Stimulated activated CD8-positive, alpha-beta memory T cell treated with anti-CD3 and anti-CD28 coated beads, Interleukin-12 subunit alpha, Interleukin-12 subunit beta, amount 100 ng/mL, for 4 hours (primary cell): ENCODE measurements at places on chromosomes 6 and 20.
A peak's percentile ranks its signal among the peaks of the same experiment; 100 is the strongest.

- no peak for DNase-seq
These were observed 103.4 kb downstream of the MRPL14 start for GRCh38 chr6:44023586-44024454.

DNA sequence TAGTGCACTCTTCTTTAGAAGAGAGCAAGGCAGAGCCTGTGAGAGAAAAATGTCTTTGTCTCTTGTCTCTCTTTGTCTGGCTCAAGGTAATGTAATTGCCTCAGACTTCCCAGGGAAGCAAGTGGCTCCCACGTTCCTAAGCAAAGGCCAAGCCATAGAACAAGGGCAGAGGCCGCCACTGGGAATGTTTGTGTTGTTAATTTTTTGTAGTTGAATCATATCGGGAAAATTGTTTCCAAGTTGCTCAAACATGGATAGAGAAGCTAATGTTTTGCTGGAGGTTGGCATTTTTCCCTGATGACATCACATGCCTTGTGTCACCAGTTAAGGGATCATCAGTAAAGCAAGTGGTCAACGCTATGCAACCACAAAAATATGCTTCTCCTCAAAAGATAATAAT, 211.5 kb upstream of the FOXA2 start:
- DNase-seq, result no peak

DNA sequence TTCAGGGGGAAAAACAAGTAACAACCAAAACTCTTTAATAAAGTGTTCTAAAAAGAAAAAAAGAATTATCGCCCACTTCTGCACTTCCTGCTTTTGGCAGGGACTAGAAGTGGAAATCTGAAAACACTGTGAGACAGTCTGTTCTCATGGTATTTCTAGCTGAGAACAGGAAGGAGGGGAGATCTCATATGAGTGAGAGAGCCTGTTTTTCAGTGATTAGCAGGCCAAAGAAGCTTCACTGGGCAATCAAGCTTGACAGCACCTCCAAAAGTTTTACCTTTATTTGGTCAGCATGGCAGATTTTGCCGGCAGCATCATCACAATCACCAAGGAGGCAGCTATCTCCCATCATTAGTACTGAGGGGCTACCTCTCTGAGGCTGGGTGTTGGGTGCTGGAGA, 79.5 kb upstream of the ATXN1 start:
- no peak for DNase-seq

GRCh38 chr20:62161347-62161746, 17.8 kb downstream of the SS18L1 start:
- no peak for DNase-seq

GRCh38 chr6:47165918-47166317, 123.8 kb upstream of the ADGRF1 start:
- no peak for DNase-seq

- DNase-seq, result no peak
These were observed 417.1 kb downstream of the CDC5L start for GRCh38 chr6:44804546-44805159.

- DNase-seq, result no peak
These were observed at the start of gene IL20RA for GRCh38 chr6:137044366-137045221. TSS of gene IL20RA (minus strand) at chr6:137044965. CDS start at chr6:137044728, 237 bp downstream.

- DNase-seq, result no peak
These were observed 30.4 kb downstream of the ZC3H12D start for GRCh38 chr6:149454346-149454848.

DNA sequence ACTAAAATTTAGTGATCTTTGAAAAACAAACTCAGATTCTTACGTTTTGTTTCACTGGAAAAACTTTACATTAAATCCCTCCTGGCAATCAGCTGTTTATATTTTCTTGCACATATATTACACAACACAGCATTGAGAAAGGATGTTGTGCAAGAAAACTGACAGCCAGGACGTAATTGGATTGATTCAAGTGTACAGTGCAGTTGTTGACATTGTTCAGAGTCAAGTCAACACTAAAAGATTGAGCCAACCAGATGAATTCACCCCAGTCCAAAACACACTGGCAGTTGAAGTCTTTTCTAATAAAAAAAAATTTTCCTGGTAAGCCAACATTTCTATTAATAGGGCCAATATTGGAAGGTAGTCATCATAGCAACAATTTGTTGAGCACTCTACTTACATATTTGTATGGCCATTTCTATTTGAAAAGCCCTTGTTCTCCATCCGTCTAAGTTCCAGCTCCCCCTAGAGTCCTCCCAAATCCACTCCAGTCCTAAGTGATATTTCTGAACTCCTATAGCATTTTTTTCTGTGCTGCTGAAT, 20.9 kb upstream of the VNN1 start:
- no peak for DNase-seq

DNA sequence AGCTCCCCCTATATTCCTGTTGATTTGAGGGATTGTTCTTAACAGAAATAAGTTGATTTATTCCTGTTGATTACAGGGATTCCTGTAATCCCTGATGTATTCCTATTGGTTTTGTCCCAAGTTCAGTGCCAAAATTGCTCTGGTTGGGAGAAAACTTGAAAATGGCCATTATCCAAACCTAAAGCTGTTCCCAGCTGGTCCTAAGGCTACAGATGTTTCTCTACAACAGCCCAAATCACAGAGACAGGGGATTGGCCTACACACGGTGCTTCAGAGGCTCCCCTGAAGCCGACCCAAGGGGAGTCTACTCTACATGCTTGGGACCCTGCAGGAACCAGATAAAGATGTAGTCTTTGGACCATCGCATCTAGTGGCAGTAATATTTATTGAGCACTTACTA, 99.0 kb upstream of the AKAP12 start:
- DNase-seq, result no peak

DNA sequence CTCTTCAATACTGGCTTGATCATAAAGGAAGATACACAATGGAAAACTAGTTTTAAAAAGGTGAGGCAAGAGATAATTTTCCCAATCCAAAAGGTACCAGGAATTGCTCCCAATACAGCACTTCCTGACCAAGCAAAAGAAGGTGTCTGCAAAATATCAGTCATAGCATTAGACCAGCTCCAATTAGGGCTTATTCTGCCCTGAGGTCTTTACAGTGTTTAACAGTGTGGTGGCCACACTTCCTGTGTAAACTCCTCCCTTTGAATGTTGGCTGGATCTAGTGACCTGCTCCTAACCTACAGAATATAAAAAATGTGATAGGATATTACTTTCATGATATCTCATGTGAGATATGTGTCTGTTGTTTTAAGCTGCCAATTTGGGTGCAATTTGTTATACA, 57.1 kb upstream of the BTN3A2 start:
- DNase-seq, result no peak

DNA sequence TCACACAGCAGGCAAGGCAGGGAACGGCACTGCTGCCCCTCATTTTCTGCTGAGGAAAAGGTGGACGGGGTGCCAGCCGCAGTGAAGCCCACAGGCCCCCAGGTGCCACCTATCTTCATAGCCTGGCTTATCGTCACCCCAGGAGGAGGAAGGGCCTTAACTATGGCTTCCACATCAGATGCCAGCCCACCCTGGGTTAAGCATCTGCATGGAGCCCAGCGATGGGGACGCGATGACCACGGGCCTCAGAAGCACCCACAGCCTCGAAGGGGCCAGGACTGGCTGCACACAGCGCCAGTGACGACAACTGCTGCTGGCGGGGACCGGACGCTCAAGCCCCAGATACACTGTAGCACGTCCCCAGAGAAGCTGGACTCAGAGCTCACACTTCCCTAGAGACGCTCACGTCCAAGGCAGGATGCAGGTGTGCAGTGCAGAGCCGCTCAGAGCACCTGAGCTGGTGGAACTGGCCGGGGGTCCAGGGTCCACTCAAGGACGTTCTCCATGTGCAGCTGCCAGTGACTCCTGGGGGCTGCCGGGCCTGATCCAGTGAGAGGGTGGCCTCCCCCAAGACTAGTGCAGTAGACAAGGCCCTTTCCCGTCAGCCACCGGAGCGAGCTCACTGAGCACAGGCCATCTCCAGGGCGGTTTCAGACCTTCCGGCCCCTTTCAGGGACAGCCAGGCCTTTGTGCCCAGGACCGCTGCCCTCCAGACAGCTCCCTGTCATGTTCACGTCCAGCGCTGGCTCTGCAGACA, 83.0 kb downstream of the YTHDF1 start:
- no peak for DNase-seq

GRCh38 chr20:57495978-57496377, 29.0 kb downstream of the CTCFL start:
- no peak for DNase-seq

- DNase-seq, result no peak
These were observed 11.7 kb upstream of the HLA-DRA start for GRCh38 chr6:32427934-32428474.

DNA sequence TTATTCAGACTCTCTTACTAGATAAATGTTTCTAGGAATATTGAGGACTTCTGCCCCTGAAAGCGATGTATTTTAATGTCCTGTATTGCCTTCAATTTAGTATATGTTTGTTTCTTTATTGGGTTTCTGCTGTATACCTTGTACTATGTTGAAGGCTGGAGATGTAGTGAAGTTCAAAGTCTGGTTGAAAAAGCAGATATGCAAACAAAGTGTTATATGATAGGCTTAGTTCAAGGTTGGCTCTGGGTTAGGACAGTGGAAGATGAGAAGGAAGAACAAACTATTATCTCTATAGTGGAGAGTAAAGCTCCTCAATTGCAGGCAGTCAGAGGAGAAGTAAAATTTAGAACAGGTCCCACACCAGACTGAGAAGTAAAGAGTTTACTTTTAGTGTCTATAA, 36.3 kb upstream of the ADGRG6 start:
- DNase-seq, result no peak

- no peak for DNase-seq
These were observed 133.9 kb downstream of the ZDHHC14 start for GRCh38 chr6:157514659-157515496.

GRCh38 chr20:61912665-61913422, 152.8 kb downstream of the TAF4 start:
- no peak for DNase-seq

DNA sequence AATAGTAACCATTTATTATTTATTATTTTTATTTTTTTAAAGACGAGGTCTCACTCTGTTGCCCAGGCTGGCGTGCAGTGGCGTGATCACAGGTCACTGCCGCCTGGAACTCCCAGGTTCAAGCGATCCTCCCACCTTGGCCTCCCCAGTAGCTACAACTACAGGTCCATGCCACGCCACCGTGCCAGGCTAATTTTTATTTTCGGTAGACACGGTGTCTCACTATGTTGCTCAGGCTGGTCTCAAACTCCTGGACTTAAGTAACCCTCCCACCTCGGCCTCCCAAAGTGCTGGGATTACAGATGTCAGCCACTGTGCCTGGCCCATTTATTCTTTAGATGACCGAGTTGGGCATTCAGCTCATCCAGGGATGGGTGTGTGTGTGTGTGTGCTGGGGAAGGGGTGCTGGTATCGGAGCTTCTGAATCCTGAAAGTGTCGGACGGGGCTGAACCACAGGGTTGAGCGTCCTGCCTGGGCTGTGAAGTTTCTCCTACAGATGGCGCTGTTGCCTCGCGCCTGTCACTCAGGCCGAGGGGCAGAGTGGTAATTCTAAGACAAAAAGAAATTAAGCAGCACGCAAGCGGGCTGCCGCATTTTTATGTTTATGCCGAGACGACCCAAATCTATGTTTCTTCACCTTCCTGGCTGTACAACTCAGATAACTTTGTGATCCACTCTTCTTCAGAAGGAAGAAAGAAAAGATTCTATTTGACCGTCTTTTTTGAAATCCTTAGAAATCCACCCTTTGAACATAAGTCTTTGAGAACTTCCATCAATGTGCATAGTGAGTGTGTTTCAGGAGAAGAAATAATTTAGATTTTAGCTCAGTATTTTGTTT, 252.8 kb downstream of the CDH26 start:
- DNase-seq, result peak; percentile 14

DNA sequence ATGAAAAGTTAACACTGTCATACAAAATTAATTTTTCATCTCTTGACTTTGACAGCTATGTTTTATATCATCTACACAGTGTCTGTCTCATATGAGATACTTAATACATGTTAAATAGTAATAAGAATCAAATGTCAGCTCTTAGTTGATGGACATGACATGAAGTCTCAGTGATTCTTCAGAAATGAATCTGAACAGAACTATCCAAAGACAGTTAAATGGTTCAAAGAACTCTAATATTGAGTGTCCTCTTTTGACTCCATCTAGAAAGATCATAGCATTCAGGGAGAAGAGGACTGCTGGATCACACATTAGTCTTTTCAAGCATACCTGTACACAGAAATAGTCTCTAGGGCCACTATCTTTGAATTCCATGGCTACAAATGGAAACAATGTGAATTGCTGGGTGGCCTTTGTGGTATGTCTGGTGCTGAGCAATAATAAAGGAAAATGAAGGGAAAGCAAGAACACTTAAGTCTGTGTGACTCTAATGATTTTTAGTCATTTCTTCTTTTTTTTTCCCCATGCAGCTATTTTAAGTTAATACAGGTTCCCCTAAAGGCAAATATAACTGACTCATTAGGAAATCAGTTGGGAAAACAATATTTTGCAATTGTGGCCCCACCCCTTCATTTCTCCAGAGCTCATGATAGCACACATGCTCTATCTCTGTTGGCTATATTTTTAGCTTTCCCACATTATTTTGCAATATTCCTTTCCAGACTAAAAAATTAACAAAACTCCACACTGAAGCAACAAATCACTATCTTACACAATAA, 367.5 kb downstream of the GRIK2 start:
- DNase-seq, result no peak

- no peak for DNase-seq
These were observed 118.9 kb upstream of the PMEPA1 start for GRCh38 chr20:57828696-57829095.

DNA sequence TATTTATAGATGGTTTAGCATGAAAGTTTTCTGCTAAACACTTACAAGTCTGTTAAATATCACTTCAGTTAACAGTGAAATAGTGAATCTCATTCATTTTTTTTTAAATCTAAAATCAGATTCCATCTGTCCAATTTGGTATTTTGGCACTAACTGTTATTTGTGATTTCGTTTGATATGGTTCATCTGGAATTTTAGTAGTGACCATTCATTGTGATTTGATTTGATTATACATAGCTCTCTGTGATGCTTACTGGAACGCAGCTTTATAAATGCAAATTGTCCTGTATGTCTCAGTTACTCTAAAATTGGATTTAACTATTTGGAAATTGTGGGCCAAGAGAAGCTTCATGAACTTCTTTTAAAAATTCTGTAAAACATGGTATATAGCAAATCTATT, 571.5 kb downstream of the EYS start:
- no peak for DNase-seq

GRCh38 chr20:20641783-20642182, 70.7 kb downstream of the RALGAPA2 start:
- DNase-seq, result no peak

GRCh38 chr6:24979176-24979575, 43.4 kb upstream of the RIPOR2 start:
- no peak for DNase-seq
